Stimulated activated CD4-positive, alpha-beta T cell treated with anti-CD3 and anti-CD28 coated beads, Interleukin-2, amount 100 ng/mL, for 48 hours (primary cell): ENCODE measurements at places on chromosomes 11 and 22.

DNA sequence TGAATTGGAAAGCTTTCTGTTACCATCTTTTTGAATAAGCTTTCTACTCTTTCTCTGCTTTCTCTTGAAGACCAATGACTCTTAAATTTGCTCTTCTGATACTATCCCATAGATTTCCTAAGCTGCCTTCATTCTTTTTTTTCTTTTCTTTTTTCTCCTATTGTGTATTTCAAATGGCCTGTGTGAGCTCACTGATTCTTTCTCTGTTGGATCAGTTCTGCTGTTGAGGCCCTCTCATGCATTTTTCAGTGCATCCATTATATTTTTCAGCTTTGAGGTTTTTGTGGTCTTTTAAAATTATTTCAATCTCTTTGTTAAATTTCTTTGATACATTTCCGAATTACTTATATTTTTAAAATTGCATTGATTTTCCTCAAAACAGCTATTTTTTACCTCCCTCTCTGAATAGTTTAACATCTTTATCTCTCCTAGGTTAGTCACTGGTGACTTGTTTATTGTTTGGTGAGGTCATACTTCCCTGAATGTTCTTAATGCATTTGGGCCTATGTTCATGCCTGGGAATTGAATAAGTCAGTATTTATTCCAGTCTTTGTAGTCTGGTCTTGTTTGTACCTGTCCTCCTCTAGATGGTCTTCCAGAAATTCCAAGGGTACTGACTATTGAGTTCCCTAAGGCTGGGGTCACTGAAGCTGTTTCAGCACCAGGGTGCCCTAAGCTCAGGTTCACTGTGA lies 110.6 kb upstream of the SERPIND1 start:
- DNase-seq: no peak

DNA sequence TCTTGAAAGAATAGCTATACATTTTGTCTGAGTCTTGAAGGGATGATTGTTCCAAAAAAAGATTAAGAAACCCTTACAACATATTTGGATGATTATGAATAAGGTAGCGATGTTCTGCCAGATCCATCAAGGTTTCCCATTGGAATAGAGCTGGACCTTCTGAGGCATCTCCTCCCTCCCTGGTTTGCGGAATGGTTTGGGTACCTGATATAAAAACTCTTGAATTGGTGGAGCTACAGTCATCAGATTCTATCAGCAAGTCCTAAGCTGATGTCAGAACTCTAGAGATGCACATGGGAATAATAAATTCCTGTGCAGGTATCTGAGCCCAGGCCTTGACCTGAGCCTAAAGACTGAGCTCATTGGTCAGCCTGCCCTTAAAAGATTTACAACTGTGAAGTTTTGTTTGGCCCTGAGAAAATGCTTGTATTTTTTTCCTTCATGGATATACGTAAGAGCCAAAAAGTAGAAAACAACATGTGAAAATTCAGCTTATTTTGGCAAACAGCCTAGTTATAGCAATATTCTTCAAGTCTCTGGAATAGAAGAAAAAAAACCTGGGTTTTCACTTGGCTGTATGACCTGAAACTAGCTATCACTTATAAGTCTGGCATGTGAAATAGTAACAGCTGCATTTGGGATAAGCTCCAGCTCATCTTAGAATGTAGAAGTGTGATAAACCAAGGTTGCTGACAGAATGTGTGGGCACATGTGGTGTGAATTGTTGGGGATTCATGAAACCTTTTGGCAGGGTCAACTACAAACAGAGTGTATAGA lies 265.7 kb upstream of the CTSC start:
- no peak for DNase-seq

DNA sequence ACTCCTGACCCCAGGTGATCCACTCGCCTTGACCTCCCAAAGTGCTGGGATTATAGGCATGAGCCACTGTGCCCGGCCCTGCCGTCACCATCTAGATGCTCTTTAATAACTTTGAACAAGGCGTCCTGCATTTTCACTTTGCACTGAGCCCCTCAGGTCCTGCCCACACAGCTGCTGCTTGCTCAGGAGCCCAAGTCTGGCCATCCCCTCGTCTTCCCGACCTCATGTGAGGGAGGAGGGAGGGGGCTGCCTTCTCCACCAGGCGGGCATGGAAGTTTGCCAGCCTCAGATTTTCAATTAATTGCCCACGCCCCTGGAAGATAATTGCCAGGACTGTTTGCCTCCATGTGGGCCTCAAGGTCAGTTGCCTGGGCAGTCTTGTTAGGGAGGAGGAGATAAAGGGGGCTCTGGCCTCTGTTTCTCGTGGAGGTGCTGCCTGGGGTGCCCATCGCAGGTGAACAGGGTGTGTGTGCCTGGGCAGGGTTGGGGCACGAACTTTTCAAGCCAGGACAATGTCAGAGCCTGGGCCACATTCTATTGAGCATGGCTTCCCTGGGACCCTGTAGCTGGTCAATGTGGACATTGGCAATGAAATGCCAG lies 27.9 kb upstream of the MYEOV start:
- no peak for DNase-seq

- DNase-seq: no peak
These were observed 56.1 kb downstream of the PITPNB start for GRCh38 chr22:27863001-27863400.

- no peak for DNase-seq
These were observed 627.7 kb downstream of the OPCML start for GRCh38 chr11:132904607-132905006.

- no peak for DNase-seq
These were observed 3.5 kb downstream of the OR51B5 start for GRCh38 chr11:5339771-5340322.

DNA sequence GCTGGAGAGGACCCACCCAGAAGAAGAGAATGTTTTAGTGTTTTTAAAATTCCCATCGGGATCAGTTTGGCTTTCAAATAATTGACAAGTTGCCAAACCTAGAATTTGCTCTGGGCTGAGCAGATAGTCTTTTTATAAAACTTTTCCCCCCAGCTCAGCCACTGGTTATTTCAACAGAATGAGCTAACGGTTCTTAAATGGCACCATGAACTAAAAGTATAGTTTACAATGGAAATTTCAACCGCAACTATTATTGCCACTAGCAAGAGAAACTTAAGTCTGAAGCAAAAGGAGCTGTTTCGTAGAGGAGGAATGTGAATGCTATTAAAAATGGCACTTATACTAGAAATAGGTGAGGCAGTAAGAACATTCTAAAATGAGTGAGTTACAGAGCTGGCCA lies 3.4 kb downstream of the DKK3 start:
- no peak for DNase-seq

DNA sequence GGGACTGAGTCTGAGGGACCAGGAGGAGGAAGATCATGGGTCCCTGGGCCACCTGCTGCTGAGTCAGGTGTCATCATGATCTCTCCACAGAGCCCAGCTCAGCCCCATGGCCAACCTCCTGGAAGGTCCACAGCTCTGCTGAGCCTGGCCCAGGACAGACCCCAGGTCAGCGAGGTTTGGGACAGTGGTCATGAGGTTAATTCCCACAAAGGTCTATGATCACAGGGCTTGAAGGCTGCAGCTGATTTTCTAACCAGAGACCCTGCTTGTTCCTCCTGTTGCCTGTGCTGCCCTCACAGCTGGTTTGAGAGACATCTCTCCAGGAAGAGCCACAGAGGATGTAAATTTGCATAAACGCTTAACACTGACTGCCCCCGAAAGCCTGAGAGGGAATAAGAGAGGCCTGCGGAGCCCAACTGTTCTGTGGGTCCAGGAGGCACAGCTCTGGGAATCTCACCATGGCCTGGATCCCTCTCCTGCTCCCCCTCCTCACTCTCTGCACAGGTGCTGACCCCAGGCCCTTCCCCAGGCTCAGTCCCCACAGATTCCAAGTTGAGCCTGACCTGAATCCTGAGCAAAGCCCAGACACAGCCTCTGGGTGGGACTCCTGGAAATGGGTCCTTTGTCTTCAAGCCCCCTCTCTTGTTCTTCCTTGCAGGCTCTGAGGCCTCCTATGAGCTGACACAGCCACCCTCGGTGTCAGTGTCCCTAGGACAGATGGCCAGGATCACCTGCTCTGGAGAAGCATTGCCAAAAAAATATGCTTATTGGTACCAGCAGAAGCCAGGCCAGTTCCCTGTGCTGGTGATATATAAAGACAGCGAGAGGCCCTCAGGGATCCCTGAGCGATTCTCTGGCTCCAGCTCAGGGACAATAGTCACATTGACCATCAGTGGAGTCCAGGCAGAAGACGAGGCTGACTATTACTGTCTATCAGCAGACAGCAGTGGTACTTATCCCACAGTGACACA lies 102.8 kb downstream of the GGTLC2 start:
- no peak for DNase-seq

GRCh38 chr11:120499088-120499487 lies 12.5 kb upstream of the GRIK4 start:
- DNase-seq: no peak

- no peak for DNase-seq
These were observed 2.8 kb upstream of the JHY start for GRCh38 chr11:122879785-122880184.

DNA sequence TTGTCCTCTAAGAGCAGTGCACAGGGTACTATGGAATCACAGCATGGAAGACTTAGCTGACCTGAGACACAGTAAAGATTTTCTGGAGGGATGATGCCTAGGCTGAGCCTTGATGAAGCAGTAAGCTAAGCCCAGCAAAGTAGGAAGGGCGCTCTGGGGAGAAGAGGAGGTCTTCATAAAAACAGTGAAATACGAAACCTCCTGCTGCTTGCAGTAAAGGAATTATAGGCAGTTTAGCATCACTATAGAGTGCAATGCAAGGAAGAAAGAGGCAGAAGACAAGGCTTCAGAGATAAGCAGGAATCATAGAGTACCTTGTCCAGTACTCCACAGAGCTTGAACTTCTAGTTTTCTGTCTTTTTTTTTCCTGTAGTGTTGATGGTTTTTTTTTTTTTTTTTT lies 555.7 kb upstream of the CADM1 start:
- no peak for DNase-seq

GRCh38 chr11:61890529-61891330 lies 615 bp downstream of the FADS3 start:
- DNase-seq: no peak

DNA sequence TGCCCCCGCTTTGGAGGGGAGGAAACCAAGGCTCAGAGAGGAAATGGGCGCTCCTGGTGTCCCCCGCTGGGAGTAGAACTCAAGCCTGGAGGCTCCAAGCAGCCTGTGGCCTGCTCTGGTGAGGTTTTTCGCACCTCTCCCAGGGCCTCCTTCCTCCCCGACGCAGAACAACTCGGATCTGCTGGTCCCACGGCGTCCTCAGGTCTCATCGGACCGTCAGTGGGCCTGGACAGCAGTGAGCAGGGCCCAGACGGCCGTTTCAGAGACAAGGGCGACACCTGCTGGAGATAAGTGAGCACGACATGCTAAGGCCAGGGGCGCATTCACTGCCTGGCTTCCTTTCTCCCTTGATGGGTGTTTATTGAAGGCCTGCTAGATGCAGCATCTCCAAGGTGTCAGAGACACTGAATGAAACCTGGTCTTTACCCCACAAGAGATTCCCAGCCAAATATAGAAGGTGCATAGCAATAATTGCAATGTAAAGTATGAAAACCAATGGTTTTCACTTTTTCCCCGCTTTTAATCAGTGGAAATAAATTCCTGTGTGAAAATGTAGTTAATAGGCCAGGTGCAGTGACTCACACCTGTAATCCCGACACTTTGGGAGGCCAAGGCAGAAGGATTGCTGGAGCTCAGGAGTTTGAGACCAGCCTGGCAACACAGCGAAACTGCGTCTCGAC lies 26.9 kb upstream of the CD82 start:
- DNase-seq: peak; percentile 74

- no peak for DNase-seq
These were observed 5.1 kb downstream of the PARVA start for GRCh38 chr11:12382451-12382850.

- DNase-seq: no peak
These were observed 2.6 kb upstream of the SLC5A1 start for GRCh38 chr22:32040324-32040904.

- DNase-seq: peak; percentile 36
These were observed 767 bp downstream of the SLC43A1 start for GRCh38 chr11:57514538-57515331.
